ENCODE measurements at places on chromosomes 11 and 22.

GRCh38 chr11:62565100-62565802 lies 8.4 kb downstream of the EEF1G start:
- DNase-seq = no peak

GRCh38 chr22:46367707-46368191 lies 32.2 kb downstream of the TRMU start:
- peak; percentile 31 for DNase-seq

- no peak for DNase-seq
Observed at GRCh38 chr22:28044546-28045173, 125.6 kb upstream of the PITPNB start.

DNA sequence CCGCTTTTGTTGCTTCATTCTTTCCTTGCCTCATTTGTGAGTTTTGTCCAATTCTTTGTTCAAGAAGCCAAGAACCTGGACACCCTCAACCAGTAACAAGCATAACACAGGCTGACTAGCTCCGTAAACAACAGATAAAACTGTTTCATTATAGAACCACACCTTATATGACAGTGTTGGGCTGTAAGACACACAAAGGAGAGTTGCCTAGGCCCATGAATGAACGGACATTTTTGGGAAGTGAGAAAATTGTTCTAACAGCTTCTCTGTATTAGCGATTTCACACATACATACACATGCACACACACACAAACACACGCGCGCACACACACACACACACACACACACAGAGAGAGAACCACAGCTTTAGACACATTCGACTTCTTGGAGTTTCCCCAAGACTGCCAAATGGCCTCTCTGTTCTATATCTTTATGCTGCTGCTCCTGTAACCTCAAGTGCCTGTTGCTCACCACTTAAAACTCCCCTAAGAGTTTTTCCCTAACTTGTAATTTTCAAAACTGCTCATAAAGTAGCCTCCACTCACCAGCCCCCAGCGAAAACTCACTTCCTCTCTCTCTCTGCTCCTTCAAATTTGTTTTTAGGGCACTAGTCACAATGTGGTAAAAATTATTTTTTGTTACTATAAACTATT lies 35.9 kb downstream of the CTSC start:
- DNase-seq = no peak

GRCh38 chr11:36281850-36282249 lies 7.4 kb downstream of the COMMD9 start:
- DNase-seq = no peak

GRCh38 chr11:128399251-128400121 lies 187.9 kb downstream of the ETS1 start:
- DNase-seq = no peak

DNA sequence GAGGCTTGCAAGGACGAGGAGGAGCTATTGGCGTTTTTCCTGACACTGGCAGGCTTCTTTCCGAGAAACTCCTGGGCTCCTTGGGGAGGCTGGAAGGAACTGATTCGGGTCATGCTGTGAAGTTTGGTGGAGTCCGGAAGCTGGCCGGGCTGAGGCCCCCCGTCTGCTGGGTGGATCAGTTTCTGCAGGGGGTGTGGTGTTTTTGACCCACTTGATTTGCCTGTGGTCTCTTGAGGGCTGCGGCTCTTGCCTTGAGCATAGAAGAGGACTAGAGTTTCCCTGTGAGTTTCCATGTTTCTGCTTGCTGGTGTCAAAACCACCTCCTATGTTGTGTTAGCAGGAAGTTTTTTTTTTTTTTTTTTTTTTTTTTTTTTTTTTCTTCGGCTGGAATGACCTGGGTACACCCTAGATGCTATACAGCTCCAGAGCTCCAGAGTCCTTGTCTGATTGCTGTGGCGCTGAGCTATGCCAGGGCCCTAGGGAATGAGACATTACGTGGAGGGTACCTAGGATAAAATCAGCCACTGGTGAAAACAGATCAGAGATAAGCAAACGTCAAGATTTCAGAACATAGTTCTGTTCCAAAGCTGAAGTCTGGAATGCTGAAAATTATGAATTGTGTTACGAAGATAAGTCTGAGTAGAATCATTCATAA lies 728 bp downstream of the TBC1D22A start:
- DNase-seq = no peak

DNA sequence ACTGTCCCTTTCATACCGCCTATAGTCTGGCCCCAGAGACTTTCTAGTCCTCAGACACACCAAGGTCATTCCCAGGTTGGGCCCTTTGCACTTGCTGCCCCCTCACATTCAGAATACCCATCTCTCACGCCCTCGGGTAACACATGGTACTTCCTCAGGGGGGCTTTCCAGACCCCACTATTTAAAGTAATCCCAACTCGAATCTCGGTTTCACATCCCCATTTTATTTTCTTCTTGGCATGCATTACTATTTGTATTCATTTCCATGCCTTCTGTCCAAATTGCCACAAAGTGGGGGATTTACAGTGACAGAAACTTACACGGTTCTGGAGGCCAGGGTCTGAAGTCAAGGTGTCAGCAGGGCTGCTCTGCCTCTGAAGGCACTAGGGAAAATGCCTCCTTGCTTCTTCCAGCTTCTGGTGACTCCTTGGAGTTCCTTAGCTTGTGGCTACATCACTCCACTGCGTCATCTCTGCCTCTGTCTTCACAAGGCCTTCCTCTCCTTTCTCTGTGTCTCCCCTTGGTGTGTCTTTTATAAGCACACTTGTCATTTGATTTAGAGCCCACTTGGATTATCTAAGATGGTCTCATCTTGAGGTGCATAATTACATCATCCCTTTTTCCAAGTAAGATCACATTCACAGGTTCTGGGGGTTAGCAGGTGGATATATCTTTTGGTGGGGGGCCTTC lies 15.1 kb downstream of the RCN1 start:
- DNase-seq = no peak

DNA sequence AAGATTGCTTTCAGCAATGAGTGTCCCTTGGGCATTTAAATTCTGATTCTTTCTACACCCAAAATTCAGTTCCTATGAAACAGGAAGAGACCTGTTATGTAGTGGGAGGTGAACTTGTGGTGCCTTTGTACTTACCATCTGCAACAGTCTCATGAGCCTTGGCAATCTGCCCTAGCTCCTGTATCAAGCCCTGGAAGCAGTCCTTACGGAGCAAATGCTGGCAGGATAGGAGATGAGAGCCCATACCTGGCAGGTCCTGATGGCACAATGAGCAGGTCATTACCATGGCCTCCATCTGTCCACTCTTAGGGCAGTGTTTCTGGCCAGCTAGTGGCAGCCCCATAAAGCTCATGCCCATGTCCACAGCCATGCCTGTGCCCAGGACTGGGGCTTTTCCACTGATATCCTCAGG lies 10.8 kb downstream of the TRIM66 start:
- no peak for DNase-seq

DNA sequence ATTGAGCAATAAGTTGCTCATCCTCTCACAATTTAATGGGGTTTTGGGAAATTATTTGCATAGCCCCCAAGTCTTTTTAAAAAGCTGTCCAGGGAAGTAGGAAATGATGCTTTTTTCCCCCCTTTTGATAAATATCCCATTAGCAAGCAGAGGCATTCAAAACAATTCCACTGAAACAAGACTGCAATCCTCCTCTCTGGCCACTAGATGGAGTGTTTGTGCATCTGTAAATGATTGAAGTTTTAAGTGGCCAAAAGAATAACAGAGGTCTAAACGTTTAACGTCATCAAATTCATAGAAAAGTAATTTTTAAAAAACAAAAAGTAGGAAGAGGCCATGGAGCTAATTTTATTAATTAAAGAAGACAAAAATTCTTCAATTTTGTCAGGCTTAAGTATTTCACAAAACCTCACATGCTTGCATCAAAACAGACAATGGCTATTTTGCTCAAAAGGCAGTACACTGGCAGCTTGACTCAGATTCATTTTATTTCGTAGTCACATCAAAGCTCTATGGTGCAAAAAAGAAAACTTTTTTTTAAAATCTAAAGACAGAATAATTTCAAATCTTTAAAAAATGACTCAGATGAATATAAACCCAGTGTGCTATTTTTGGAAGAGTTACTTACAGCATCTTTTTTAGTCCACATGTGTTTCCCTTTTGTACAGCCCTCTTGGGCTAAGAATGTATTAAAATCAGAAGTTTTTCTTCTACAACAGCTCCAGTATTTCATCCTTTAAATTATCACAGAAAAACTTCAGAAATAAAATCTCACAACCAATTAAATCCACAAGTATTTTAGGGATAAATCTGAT lies 17.8 kb downstream of the CHORDC1 start:
- no peak for DNase-seq

GRCh38 chr11:34610324-34611041 lies 10.4 kb upstream of the EHF start:
- no peak for DNase-seq

GRCh38 chr11:100205926-100206325 lies 481.2 kb upstream of the ARHGAP42 start:
- no peak for DNase-seq

GRCh38 chr11:131875611-131876010 lies 505.2 kb downstream of the NTM start:
- no peak for DNase-seq

DNA sequence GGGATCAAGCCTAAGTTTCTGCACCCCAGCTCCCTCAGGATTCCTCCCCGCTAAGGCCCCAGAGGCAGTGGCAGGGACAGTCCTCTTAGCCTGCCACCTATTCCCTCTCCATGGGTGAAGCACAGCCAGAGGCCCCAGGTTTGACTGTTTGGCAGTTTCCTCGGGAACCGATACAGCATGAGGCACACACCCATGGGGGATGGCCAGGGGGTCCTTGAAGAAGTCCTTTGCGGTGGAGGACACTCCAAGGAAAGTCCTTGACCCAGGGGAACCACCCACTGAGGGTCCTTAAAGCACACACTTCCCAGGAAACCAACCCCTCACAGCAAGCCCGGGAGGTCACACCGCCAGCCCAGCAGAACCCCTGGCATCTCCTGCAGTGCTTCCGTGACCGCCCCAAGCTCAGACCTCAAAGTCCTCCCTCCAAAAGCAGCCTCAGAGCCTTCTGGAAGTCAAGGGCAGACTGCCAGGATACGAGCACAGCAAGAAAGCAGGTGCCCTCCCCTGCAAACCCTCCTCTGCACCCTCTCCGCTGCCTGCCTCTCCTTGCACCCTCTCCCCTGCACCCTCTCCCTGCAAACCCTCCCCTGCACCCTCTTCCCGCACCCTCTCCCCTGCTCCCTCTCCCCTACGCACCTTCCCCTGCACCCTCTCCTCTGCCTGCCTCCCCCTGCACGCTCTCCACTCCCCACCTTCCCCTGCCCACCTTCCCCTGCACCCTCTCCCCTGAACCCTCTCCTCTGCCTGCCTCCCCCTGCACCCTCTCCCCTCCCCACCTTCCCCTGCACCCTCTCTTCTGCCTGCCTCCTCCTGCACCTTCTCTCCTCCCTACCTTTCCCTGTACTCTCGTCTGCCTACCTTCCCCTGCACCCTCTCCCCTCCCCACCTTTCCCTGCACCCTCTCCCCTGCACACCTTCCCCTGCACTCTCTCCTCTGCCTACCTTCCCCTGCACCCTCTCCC lies 1.4 kb downstream of the SIGIRR start:
- no peak for DNase-seq

- no peak for DNase-seq
Observed at GRCh38 chr11:126599217-126599897, 243.9 kb downstream of the ST3GAL4 start.

DNA sequence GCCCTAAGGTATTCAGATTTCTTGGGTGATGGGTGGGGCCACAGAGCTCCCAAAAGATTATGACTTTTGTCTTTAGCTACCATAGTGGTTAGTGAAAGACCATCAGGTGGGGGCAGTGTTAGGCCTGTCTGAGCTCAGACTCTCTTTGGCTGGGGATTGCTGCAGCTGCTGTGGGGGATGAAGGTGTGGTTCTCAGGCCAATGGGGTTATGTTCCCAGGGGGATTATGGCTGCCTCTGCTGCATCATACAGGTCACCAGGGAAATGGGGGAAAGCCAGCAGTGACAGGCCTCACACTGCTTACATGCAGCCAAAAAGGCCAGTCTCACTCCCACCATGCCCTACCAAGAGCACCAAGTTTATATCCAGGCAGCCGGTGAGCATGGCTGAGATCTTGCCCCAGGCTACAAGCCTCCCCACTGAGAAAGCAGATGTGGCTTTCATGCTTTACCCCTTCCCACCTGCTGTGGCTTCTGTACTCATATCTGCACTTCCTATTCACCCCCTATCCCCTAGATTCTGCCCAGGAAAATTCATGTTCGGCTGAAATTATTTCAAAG lies 24.8 kb downstream of the CNTF start:
- DNase-seq = no peak

GRCh38 chr11:65712633-65713076 lies 603 bp downstream of the KAT5 start:
- no peak for DNase-seq

GRCh38 chr11:31218847-31219246 lies 150.7 kb downstream of the DCDC1 start:
- no peak for DNase-seq

DNA sequence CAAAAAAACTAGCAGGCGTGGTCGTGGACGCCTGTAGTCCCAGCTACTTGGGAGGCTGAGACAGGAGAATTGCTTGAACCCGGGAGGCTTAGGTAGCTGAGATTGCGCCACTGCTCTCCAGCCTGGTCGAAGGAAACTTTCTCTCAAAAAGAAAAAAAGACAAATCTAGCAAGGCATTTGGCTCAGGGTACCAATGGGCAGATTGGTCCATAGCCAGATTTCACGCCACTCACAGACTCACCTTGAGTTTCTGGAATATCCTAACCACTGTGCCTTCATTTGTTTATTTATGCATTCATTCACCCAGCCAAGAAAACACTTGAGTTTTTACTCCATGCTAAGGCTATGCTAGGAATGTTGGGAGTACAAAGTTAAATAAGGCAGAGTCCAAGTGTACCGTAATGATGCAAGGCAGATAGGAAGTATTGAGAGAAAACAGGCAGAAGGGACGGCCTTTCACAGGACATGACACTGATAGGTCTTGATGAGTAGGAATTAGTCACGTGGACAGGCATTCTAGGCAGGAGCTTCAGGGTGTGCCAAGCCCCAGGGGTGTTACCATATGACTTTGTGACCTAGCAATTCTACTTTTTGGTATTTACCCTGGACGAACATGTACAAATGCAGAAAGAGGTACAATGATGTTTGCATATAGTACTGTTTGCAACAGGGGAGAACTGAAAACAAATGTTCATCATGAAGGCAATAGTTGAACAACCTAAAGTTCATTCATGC lies 3.0 kb upstream of the PACSIN3 start:
- DNase-seq = no peak

DNA sequence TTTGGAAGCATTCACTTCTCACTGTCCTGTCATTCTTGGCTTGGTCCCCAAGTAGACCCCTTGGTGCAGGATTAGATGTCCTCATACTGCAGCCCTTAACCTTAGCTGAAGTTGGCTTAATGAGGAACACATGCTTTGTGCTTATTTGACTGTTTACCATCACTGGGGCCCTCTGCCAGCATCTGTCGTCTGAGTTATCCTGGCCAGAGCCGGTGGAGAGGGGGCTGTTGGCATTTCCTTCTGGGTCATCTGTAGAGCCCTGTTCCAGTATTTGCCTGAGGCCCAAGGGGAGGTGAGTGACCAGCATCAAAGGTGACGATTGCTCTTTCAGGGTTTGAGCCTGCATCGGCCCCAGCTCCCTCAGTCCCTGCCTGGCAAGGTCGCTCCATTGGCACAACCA lies 126.4 kb upstream of the RASSF10 start:
- no peak for DNase-seq
